Tibial nerve (tissue), 4 donors: ENCODE measurements at places on chromosomes 12 and 14.

- DNase-seq, result no peak
Measured at GRCh38 chr12:100302081-100302480, 35.1 kb downstream of the SCYL2 start.

- no peak for DNase-seq
Measured at GRCh38 chr12:2982361-2982760, 23.2 kb downstream of the TEAD4 start.

DNA sequence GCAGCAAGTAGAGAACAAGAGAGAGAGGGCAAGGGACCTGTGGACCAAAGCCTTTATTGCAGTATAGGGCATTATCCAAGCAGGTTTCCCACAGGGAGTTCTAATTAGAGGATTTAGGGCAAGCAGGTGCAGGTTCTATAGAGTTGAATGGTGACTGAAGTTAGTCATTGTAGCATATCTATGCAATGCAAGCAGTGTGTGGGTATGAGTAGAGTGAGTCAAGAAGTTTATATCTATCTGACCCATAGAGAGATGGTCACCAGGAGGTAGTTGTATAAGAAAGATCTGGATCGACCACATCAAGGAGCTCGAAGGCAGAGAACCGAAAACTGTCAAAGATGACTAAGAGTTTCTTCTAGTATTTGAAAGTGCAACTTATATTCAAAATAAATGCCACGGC is 167.3 kb downstream of the PLCZ1 start:
- no peak for DNase-seq

GRCh38 chr12:126171937-126172559 is 1106.8 kb downstream of the AACS start:
- DNase-seq, result no peak

DNA sequence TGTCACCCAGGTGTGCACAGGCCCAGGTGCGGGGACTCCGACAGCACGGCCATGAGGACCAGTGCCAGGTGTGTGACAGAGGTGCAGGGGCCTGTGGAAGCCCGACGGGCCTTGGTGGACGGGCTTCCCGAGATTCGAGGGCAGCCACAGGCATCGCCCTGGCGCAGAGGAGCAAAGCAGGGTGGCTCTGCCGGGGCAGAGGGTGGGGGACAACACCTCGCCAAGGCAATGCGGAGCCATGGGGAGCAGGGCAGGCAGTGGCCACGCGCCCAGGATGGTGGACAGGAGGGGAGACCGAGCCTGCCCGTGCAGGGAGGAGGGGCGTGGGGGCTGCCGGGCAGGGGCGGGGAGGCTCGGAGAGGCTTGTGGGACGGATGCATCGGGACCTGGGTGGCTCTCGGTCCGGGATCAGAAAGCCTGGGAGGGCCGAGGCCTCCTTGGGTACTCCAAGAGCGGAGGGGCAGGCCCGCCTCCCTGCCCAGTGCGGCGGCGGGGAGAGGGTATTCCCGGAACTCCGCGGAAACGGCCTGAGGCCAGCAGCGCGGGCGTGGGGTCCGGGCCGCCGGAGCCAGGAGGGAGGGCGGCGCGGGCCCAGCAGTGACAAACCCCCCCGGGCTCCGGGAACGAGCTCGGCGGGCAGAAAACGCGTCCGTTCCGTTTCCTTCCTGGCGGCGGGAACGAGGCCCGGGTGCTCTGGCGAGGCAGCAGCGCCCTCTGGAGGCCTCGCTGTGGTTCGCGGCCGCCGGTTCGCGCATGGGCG is 1.6 kb downstream of the TMEM121 start:
- peak; percentile 67 for DNase-seq

DNA sequence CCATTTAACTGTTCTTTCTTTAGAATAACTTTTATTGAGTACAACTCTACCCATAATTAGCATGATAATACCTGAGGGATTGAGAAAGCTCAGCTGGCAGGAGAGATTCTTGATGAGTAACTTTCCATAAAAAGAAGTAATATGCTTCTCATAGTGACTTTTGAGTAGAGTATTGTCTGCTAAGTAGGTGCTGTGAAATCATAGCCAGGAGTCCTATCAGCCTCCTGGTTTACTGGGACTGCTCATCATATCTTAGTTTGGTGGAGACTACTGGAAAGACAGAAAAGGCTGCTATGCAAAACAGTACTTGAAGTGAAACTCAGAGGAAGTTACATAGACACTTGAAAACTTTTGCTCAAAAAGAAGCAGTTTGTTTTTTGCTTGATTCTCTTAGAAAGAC is 113.3 kb upstream of the ATP2B1 start:
- DNase-seq, result no peak

- no peak for DNase-seq
Measured at GRCh38 chr14:24892497-24893051, 157.4 kb downstream of the STXBP6 start.

DNA sequence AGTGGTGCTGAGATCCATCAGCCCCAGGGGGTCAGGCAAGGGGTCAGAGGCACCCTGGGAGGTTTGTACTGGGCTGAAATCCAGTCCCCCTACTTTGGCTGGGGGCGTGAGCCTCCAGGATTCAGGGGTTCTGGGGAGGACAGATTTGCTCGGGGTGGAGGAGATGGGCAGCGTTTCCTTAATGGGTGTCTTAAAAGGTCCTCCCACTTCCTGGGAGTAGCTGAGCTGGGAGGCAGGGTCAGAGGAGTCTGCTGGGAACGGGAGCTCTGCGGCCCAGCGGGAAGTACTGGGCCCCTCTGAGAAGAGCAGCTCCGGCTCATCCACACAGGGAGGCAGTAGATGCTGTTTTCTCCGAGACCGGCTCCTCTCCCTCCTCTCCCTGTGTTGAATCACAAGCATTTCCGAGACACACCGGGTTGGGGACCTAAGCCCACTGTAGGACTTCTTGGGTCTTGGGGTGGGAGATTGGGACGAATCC is 2.1 kb upstream of the TEX52 start:
- DNase-seq, result no peak

- DNase-seq, result no peak
Measured at GRCh38 chr14:81313775-81314429, 86.2 kb downstream of the STON2 start.

- no peak for DNase-seq
Measured at GRCh38 chr14:90608929-90609341, 207.3 kb downstream of the TTC7B start.
